Neural progenitor cell (in vitro differentiated cells): ENCODE measurements at places on chromosomes 5 and 9. TPM values are rescaled to one million over a fixed set of nuclear protein-coding genes. Genes with fewer than 3 reads are reported as not detected.

- no peak for DNase-seq
- H3K27me3 ChIP-seq: no peaks in the 10 kb centered on the region
- H3K27ac ChIP-seq: no peak overlapping the region
- H3K4me3 ChIP-seq: no peak overlapping the region
- H3K36me3 ChIP-seq: no peaks in the 10 kb centered on the region
Measured at GRCh38 chr9:108225149-108225800, 630.5 kb downstream of the ACTL7B start.

GRCh38 chr5:169004551-169004950 lies 296.4 kb downstream of the SLIT3 start:
- no peaks in the 10 kb centered on the region for H3K27me3 ChIP-seq
- no peaks in the 10 kb centered on the region for H3K36me3 ChIP-seq
- no peak overlapping the region for H3K27ac ChIP-seq

DNA sequence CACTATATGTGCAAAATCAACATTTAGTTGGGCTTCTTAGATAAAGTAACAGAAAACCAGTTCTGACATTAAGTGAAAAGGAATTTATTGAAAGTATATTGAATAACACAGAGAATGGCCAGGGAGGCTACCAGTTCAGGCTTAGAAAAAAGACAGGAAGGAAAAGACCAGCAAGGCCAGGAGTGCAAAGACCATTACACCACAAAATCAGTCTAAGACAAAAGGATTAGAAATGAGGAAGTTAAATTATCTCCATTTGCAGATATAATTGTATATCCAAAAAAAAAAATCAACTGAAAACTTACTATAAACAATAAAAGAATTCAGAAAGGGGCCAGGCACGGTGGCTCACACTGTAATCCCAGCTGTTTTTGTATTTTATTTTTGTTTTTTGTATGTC lies 4.8 kb upstream of the TEX10 start:
- no peak for DNase-seq
- H3K27ac ChIP-seq: no peak overlapping the region
- peaks cover 8% of the 10 kb centered on the region for H3K4me1 ChIP-seq
- peaks cover 2% of the 10 kb centered on the region for H3K36me3 ChIP-seq
- no peaks in the 10 kb centered on the region for H3K27me3 ChIP-seq
- no peak overlapping the region for H3K4me3 ChIP-seq

DNA sequence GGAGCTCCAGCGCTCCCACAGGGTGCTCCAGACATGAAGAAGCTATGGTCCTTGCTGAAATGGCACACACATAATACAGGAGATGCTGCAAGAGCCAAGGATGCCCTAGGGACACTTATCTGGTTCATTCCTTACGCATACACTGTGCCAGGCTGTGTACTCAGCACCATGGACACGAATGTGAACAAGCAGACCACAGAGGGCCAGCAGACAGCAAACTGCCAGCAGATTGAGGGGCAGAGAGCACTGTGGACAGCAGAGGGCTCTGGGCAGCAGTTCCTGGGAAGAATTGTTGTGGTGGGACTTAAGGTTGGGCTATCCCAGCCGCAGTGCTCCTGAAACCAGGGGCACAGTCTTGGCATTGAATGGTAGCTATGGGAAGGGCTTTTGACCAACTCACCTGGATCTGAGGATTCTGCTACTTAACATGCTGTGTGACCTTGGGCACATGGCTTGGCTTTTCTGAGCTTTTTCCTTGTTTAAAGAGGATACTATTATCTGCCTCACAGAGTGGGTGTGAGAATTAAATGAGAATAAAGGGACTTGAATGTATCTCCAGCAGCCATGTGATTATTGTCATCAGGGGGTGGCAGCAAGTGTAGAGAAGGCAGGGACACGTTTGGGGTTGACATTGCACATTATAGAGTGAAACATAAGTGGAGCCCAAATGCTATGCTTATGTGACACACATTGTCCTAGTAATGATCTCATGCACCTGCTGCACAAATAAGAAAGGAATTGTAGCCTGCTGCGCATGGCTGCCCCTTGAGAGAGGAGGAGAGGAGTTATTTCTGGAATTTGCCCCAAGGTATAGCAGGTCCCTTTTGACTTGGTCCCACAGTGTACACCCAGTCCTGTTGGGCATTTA lies 30.1 kb downstream of the PPARGC1B start:
- DNase-seq: no peak
- no peaks in the 10 kb centered on the region for H3K4me1 ChIP-seq
- H3K27me3 ChIP-seq: no peaks in the 10 kb centered on the region
- no peak overlapping the region for H3K4me3 ChIP-seq

DNA sequence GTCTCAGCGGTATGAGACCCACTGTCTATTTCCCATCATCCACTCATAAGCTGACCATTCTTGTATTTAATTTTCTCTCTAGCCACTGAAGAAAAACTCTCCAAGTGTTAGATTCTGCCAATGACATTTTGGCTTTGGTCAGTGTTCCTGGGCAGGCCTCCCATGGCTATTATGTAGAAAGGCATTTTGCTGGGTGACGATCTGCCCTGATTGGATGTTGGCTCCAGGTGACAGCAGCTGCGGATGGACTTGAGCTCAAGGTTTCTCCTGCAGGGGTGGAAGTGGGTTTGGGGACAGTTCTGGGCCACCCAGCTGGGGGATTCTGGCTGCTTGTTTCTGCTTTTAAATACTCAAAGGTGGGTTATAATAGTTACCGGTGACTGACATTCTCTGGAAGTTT lies 31.6 kb downstream of the ACSL6 start:
- no peaks in the 10 kb centered on the region for H3K4me1 ChIP-seq
- no peaks in the 10 kb centered on the region for H3K36me3 ChIP-seq
- DNase-seq: no peak
- no peak overlapping the region for H3K27ac ChIP-seq
- no peaks in the 10 kb centered on the region for H3K27me3 ChIP-seq

GRCh38 chr5:58263296-58263695 lies 196.6 kb downstream of the PLK2 start:
- no peak overlapping the region for H3K4me3 ChIP-seq
- H3K27me3 ChIP-seq: no peaks in the 10 kb centered on the region
- DNase-seq: no peak
- H3K4me1 ChIP-seq: no peaks in the 10 kb centered on the region
- no peak overlapping the region for H3K27ac ChIP-seq

- H3K36me3 ChIP-seq: no peaks in the 10 kb centered on the region
- DNase-seq: no peak
- H3K4me1 ChIP-seq: peaks cover 37% of the 10 kb centered on the region
- no peaks in the 10 kb centered on the region for H3K27me3 ChIP-seq
- no peak overlapping the region for H3K27ac ChIP-seq
Measured at GRCh38 chr9:69204326-69204725, 30.2 kb downstream of the TJP2 start.

Gene OGN
- total RNA-seq: not detected in 2 replicates

Gene SLC2A6
- total RNA-seq: 2.3 and 8.8 TPM in 2 replicates

Gene COL23A1
- 1.3 TPM in 1 of 2 replicates, not detected in the other for total RNA-seq

Gene C5orf52
- total RNA-seq: not detected in 2 replicates

Gene KLHL3
- total RNA-seq: 17.2 and 26.8 TPM in 2 replicates

Gene CARTPT
- total RNA-seq: not detected in 2 replicates

Gene ALDOB
- total RNA-seq: not detected in 2 replicates
